ENCODE measurements at places on chromosomes 2 and 18. TPM values are rescaled to one million over a fixed set of nuclear protein-coding genes. Genes with fewer than 3 reads are reported as not detected.

MAP3K19 gene
- not detected for total RNA-seq

ZNF519 gene
- total RNA-seq: 19.1 TPM

TBR1 gene
- 0.05 TPM for total RNA-seq

CCDC121 gene
- total RNA-seq: 1.2 TPM

PLGLB1 gene
- total RNA-seq: not detected

PID1 gene
- not detected for total RNA-seq

POTEE gene
- total RNA-seq: 3.4 TPM

NETO1 gene
- not detected for total RNA-seq

VWC2L gene
- not detected for total RNA-seq

DCAF17 gene
- total RNA-seq: 19.7 TPM

FARP2 gene
- 23.3 TPM for total RNA-seq

SRD5A2 gene
- total RNA-seq: 0.05 TPM

STAMBP gene
- total RNA-seq: 37.0 TPM

CNPPD1 gene
- total RNA-seq: 70.8 TPM

RTN4 gene
- total RNA-seq: 95.4 TPM

PLCD4 gene
- 0.30 TPM for total RNA-seq

VWA3B gene
- not detected for total RNA-seq

CFAP221 gene
- total RNA-seq: not detected

SPEG gene
- total RNA-seq: 0.32 TPM

CYBRD1 gene
- total RNA-seq: 2.7 TPM

SLC9A4 gene
- total RNA-seq: 0.11 TPM

CAPN13 gene
- total RNA-seq: not detected

ECEL1 gene
- total RNA-seq: 0.07 TPM

DNAH7 gene
- not detected for total RNA-seq

OTOS gene
- total RNA-seq: not detected

DSG2 gene
- total RNA-seq: 1.3 TPM

CRYBA2 gene
- total RNA-seq: not detected

Data from T-helper 2 cell treated with Interferon-gamma antibody and Interleukin-4, amounts not matched to agents 100 ng/mL and 5 ng/mL, for 36 hours (primary cell).